ENCODE measurements at places on chromosomes 4 and X. TPM values are rescaled to one million over a fixed set of nuclear protein-coding genes. Genes with fewer than 3 reads are reported as not detected.

The RAI2 gene
- 0.98 TPM for total RNA-seq

The CTAG1A gene
- not detected for total RNA-seq

The TBC1D8B gene
- total RNA-seq = 1.2 TPM

The COX18 gene
- 22.7 TPM for total RNA-seq

The CITED1 gene
- total RNA-seq = not detected

The EDA gene
- 1.3 TPM for total RNA-seq

The CENPI gene
- 14.7 TPM for total RNA-seq

The TLL1 gene
- total RNA-seq = not detected

The FATE1 gene
- total RNA-seq = not detected

The GAGE12E gene
- not detected for total RNA-seq

The STARD8 gene
- 0.50 TPM for total RNA-seq

The GAB3 gene
- 3.4 TPM for total RNA-seq

The DOK7 gene
- total RNA-seq = not detected

The FIP1L1 gene
- 82.3 TPM for total RNA-seq

The MANBA gene
- 10.0 TPM for total RNA-seq

The YY2 gene
- 2.5 TPM for total RNA-seq

The GRK4 gene
- total RNA-seq = 2.6 TPM

The XAGE1A gene
- not detected for total RNA-seq

The GPR34 gene
- total RNA-seq = 1.0 TPM

The PDGFRA gene
- total RNA-seq = not detected

The FRMPD4 gene
- total RNA-seq = not detected

The PAGE1 gene
- total RNA-seq = not detected

The SPANXA2 gene
- not detected for total RNA-seq

The PAGE2 gene
- total RNA-seq = not detected

The ADH6 gene
- total RNA-seq = not detected

The STPG2 gene
- not detected for total RNA-seq

The ZDHHC15 gene
- 0.30 TPM for total RNA-seq

The MAGEA8 gene
- total RNA-seq = not detected

The IL9R gene
- total RNA-seq = 1.5 TPM

The SLC16A2 gene
- 0.68 TPM for total RNA-seq

The MAGEE1 gene
- 4.6 TPM for total RNA-seq

Data from activated naive CD8-positive, alpha-beta T cell treated with anti-CD3 and anti-CD28 coated beads for 36 hours (primary cell).